SJSA1 (cell line): ENCODE measurements at places on chromosomes 12 and 14. TPM values are rescaled to one million over a fixed set of nuclear protein-coding genes. Genes with fewer than 3 reads are reported as not detected.

The OR6C75 gene
- total RNA-seq = not detected in 2 replicates

DNA sequence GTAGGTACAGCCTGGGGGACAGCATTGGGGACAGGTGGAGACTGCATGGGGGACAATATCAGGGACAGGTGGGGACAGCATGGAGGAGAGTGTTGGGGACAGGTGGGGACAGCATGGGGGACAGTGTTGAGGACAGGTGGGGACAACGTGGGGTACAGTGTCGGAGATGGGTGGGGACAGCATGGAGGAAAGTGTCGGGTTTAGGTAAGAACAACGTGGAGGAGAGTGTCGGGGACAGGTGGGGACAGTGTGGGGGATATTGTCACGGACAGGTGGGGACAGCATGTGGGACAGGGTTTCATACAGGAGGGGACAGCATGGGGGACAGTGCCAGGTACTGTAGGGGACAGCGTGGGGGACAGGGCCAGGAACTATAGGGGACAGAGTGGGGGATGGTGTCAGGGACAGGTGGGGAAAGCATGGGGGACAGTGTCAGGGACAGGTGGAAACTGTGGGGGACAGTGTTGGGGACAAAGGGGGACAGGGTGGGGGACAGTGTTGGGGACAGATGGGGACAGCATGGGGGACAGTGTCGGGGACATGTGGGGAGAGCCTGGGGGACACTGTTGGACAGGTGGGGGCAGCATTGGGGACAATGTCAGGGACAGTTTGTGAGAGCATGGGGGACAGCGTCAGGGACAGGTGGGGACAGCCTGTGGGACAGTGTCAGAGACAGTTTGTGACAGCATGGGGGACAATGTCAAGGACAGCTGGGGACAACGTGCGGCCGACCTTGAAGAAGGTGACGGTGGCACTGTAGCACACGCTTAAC lies 213.1 kb downstream of the TMEM121 start:
- no peaks in the 10 kb centered on the region for H3K4me1 ChIP-seq
- H3K27me3 ChIP-seq = no peaks in the 10 kb centered on the region
- no peak for DNase-seq
- no peak overlapping the region for H3K4me3 ChIP-seq
- H3K36me3 ChIP-seq = no peaks in the 10 kb centered on the region

The GOLGA5 gene
- total RNA-seq = 22.7 and 32.7 TPM in 2 replicates

The RIN3 gene
- 0.38 and 0.55 TPM in 2 replicates for total RNA-seq

DNA sequence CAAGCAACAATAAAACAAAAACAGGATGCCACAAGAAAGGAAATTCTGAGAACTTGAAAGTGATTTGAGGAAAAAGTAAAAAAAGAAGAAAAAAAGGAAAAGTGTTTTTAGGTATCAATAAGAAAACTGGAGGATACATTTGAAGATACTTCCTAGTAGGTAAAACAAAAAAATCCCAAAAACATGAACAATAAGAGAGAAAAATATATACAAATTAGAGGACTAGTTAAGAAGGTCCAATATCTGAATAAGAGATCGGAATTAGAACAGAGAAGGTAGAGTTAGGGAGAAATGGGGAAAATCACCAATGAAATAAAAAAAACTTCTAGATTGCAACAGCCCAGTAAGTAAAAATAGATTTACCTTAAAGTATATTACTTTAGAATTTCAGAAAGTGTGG lies 8.8 kb downstream of the DEPDC4 start:
- H3K27ac ChIP-seq = no peak overlapping the region
- no peaks in the 10 kb centered on the region for H3K27me3 ChIP-seq
- DNase-seq = no peak

- H3K36me3 ChIP-seq = no peaks in the 10 kb centered on the region
- no peak for DNase-seq
- H3K27me3 ChIP-seq = no peaks in the 10 kb centered on the region
- no peak overlapping the region for H3K4me3 ChIP-seq
These were observed 45.2 kb upstream of the MAP1LC3B2 start for GRCh38 chr12:116513944-116514343.

The ACOT4 gene
- total RNA-seq = 1.1 and 2.1 TPM in 2 replicates

The GLIPR1L1 gene
- not detected in 2 replicates for total RNA-seq

DNA sequence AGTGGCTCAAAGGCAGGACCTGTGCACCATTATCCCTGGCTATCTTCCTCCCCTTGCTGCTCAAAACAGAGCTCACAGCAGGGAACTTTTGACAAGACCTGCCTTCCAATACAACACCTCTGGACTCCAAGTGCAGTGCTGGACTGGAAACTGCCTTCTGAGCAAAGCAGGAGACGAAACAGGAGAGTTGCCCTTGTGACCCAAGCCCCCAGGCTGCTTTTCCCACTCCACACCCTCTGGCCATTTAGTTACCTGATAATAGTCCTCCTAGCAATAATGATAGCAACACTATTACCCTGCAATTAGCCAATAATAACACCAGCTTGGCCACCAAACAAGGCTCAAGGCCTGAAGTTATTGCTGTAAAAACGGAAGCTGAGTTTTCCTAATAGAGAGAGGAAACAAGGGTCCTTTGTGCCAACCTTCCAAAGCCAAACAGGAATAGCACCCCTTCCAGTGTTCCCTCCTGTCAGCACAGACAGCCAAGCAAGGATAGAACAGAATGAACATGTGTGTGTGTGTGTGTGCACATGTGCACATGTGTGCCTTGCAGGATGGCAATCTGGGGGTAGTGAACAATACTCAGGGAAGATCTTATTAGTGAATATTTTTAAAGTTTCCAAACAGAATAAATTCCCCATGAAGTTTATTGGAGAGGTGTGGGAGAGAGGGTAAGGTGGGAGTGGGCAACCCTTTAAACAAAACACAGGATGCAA lies 9.2 kb upstream of the KRT73 start:
- no peak overlapping the region for H3K27ac ChIP-seq
- H3K27me3 ChIP-seq = peaks cover 14% of the 10 kb centered on the region
- no peaks in the 10 kb centered on the region for H3K4me1 ChIP-seq
- H3K4me3 ChIP-seq = no peak overlapping the region

DNA sequence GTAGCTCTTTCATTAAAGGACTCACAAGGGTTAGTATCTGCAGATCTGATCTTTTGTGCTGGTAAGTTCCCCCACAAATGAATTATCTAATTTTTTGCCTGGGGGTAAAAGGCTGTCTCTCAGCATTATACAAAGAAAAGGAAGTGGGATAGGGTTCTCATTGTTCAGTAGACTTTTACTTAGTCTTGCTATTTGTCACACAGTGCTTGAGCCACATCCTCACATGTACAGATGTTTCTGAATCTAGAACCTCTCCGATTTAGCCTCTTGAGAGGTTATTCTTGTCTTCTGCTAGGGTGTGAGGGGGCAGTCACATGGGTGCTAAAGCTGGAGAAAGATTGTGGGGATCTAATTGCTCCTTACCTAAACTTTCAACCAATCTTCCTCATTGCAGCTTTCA lies 93.0 kb downstream of the SLC41A2 start:
- H3K36me3 ChIP-seq = no peaks in the 10 kb centered on the region
- no peak overlapping the region for H3K27ac ChIP-seq
- no peak overlapping the region for H3K4me3 ChIP-seq
- peaks cover 2% of the 10 kb centered on the region; the same call in 1 of the 2 replicates for H3K27me3 ChIP-seq
- H3K4me1 ChIP-seq = no peaks in the 10 kb centered on the region
